ENCODE measurements at places on chromosomes 6 and 20. TPM values are rescaled to one million over a fixed set of nuclear protein-coding genes. Genes with fewer than 3 reads are reported as not detected.

Gene KCNG1
- polyA plus RNA-seq: 0.58 TPM

Gene PTCHD4
- polyA plus RNA-seq: 0.03 TPM

Gene PABPC1L
- polyA plus RNA-seq: 63.3 TPM

Gene PRKN
- polyA plus RNA-seq: 0.27 TPM

Gene C6orf118
- 6.8 TPM for polyA plus RNA-seq

- DNase-seq: no peak
Observed at GRCh38 chr6:25637960-25638434, 14.0 kb upstream of the SCGN start.

GRCh38 chr6:104483225-104483834 lies 376.4 kb downstream of the HACE1 start:
- peak; percentile 31 for DNase-seq

DNA sequence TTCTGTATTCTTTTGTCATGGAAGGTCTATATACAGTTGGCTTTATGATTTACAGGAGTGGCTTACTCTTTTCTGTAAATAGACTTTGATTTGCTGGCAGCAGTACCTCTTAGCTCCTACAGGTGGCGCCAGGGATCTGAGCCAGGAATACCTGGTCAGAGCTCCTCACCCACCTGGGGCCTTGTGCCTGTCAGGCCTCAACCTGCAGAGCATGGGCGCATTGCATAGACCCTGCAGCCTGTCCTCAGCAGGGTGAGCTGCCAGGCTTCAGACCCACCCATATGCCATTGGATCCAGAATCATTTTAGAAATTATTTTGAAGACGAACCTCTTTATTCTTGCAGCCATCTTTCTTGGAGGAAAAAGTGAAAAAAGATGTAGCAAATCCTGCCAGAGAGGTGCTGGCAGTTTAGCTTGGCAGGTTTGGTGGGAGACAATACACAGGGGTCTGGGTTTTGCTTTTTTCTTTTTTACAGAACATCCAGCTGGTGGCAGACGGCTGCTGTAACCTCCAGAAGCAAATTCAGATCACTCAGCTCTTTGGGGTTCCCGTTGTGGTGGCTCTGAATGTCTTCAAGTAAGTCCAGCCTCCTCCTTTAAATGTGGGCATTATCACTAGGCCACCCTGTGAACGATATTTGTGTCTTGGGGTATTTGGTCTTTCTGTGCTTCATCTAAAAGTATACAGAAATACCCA lies 149.1 kb downstream of the MTHFD1L start:
- DNase-seq: peak; percentile 85

DNA sequence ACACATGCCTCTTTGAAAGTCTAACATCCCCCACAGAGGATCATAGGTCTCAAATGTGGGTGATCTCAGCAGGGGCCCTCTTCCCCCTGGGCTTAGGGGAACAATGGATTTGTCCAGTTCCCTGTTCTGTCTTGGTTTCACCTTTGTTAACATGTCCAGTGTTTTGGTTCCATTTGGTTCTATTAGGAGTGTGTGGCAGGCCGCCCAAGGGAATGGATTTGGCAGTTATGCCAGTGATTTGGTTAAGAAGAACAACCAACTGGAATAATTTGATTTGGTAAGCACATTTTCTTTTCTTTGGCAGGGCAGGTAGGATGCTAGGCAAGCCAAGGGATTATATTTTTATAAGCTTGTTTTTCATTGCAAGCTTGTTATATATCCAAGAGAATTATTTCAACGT lies 28.5 kb upstream of the ENPP1 start:
- DNase-seq: no peak

DNA sequence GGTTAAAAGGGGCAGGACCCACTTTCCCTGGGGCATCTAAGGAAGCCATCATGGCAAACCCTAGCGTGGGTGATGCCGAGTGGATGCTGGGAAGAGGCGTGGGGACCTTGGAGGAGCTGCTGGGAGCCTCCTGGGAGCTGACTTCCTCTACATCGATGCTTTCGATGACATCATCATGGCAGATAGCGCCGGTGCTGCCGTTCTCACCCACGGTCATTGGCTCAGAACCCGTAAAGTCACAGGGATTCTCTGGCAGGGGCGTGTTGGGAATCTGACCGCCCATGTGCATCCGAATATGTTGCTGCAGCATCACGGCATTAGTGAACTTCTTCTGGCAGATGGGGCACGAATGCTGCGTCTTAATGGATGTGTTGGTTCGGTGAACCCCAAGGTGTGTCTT lies 12.1 kb downstream of the SALL4 start:
- DNase-seq: no peak

- peak; percentile 97 for DNase-seq
Observed at GRCh38 chr6:21753241-21754108, 159.9 kb downstream of the SOX4 start.

GRCh38 chr6:26607434-26608230 lies 10.9 kb downstream of the ABT1 start:
- DNase-seq: peak; percentile 72

DNA sequence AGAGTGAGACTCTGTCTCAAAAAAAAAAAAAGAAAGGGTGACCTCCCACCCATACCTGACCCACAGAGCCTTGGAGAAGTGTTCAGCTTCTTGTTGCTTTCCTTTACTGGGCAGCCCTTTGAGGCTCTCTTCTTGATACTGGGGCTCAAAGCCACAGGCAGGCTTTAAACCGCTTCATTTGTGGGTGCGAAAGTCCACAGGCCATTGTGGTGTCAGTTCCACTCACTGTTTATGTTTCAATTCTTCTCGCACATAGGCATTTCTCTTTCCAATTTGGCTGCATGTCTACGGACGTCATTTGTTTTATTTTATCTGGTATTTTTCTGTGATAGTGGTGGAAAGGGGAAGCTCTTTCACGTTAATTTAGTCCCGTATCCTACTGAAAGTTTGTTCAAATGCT lies 34.6 kb downstream of the PPARD start:
- peak; percentile 68 for DNase-seq

DNA sequence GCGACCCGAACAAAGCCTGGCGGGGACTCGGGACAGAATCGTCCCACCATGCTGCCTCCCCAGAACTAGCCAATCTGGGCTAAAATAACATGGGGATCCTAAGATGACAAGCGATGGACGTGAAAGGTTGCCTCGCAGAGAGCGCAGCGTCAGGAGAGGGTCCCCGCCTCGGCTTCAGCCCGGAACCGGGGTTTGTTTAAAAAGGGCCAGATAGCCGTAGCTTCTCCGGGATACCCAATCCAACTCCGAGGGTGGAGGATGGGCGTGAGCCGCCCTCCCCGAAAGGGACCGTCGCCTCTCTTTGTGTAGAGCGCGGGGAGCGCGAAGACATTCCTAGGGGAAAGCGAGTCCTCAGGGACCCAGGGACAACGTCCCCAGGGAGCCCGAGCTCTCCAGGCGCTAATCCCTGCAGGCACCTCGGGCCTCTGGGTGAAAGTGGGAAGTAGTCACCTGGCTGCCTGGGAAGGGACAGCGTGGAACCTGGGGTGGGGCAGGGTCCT lies 643 bp downstream of the CD24 start:
- peak; percentile 19 for DNase-seq

GRCh38 chr20:57638895-57639236 lies 18.6 kb upstream of the ZBP1 start:
- DNase-seq: no peak

GRCh38 chr6:169166896-169167580 lies 86.6 kb downstream of the THBS2 start:
- no peak for DNase-seq

- no peak for DNase-seq
Observed at GRCh38 chr6:2055911-2056310, 189.5 kb downstream of the GMDS start.

- DNase-seq: no peak
Observed at GRCh38 chr6:36929152-36929551, 25.4 kb upstream of the PI16 start.

DNA sequence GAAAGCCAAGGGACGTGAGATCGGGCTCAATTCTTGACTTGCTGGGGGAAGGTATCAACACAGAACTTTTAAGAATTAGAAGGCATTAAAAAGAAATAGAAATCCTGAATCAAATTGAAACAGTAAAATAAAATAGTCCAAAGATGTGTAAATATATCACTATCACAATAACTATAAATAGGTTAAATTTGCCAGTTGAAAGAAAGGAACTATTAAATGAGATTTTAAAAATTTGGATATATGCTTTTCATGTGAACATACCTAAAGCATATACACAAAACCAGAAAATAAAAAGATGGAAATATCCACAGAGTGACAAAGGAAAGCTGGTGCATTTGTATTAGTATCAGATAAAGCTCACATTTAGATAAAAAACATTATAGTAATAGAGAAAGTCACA lies 152.4 kb upstream of the ESR1 start:
- DNase-seq: no peak

GRCh38 chr6:154289818-154290508 lies 66.6 kb downstream of the IPCEF1 start:
- no peak for DNase-seq

GRCh38 chr6:36592221-36592655 lies 1.9 kb upstream of the SRSF3 start:
- no peak for DNase-seq

DNA sequence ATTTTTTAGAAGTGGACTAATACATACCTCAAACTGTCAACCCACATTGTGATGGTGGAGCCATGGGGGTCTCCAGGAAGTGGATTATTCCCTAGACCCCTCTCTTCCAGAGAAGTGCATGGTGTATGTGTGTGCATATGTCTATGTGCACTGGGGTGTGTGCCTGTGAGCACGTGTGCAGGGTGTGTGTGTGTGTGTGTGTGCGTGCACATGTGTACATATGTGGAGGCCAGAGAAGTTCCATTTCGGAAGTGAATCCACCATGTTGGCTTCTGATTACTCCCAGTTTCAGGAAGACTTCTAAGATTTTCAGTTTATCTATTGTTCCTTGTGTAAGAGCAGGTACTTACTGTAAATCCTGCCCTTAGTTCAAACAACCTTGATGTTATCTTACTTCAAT lies 208.5 kb upstream of the SULF2 start:
- no peak for DNase-seq

DNA sequence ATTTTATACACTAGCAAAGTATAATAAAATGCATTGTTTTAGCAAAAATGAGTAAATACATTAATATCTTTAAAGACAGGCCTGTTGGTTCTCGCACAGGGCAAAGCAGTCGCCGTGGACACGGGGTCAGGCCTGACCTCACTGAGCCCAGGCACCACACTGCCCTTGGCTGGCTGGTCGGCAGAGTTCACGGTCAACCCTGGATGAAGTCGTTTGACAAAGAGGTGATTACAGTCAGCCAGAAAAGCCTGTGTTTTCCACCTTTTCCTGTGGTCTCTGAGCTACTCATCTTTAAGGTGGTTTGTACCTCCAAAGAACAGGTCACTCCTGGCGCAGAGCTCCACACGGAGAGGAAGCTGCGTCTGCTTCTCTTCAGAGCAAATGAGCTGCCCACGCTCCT lies 191.5 kb downstream of the DLL1 start:
- DNase-seq: no peak

DNA sequence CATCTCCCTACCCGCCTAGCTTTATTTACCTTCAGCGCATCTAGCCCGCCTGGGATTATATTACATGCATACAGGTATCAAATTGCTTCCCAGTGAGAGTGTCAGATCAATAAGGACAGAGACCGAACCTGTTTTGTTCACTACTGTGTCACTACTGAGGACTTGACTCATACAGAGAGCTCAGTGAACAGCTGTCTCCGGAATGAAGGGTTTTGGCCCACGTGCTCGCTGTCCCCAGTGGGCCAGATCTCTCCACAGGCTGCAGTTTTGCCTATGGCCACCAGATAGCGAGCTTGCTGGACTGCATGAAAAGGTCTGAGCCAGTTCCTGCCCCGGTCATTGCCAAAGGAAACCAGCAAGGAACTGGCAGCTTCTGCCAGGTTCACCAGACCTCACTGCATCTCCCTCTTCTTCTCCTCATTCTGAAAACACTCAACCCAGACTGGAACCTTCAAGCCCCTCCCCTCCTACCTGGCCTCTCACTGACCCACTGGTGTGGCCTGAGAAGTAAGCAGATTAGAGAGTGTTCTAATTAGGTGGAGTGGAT lies 150.8 kb downstream of the ZMYND8 start:
- DNase-seq: peak; percentile 59

DNA sequence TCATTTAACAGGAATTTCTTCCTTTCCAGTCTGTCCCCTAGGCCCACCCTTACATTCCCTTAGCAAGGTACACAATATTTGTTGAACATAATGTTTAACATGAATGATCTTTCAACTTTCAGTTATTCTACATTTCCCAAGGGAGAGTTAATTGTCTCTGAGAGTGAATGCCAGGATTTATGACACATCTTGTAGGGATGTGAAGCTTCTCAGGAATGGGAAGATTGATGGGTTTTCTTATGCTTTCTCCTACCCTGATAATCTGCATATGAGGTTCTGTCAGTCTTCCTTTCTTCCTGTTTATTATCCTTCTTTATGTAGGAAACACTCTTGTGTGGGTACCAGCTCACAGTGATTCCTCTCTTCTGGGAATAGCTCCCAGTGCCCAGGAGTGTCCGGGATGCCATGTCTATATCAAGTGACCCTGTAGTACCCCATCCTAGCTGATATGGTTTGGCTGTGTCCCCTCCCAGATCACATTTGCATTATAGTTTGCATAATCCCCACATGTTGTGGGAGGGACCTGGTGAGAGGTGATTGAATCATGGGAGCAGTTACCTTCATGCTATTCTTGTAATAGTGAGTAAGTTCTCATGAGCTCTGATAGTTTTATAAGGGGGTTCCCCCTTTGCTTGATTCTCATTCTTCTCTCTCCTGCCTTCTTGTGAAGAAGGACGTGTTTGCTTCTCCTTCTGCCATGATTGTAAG lies 7.1 kb upstream of the FYN start:
- no peak for DNase-seq
